ENCODE measurements at places on chromosomes 12 and 14. TPM values are rescaled to one million over a fixed set of nuclear protein-coding genes. Genes with fewer than 3 reads are reported as not detected.

Gene FRMD6
- total RNA-seq, result 71.3 TPM

Gene NEUROD4
- 0.31 TPM for total RNA-seq

Gene RNASE4
- 27.6 TPM for total RNA-seq

Gene RAB15
- total RNA-seq, result 3.2 TPM

Gene TCL1B
- total RNA-seq, result 3.7 TPM

Gene ZDHHC22
- 1.7 TPM for total RNA-seq

Gene MANSC4
- 3.4 TPM for total RNA-seq

DNA sequence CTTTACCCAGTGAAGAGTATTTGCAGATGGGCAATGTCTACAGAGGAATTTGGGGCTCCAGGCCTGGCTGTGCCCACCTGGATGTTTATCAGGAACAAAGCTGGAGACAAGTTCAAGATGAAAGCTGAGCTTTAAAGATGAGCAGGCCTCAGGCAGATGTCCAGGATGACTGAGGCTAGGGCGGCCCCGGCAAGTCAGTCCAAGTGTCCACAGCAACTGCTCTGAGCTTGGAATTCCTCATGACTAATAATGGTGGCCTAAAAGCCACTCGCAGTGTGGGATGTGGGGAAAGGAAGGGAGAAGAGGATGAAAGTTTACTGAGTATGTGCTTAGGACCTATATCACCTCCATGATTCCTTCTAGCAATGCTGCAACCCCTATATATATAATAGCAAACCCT lies 128.2 kb upstream of the NOS1 start:
- no peak overlapping the region for H3K4me3 ChIP-seq
- H3K27me3 ChIP-seq, result no peaks in the 10 kb centered on the region
- H3K27ac ChIP-seq, result no peak overlapping the region
- no peak for DNase-seq
- no peaks in the 10 kb centered on the region for H3K4me1 ChIP-seq
- H3K36me3 ChIP-seq, result no peaks in the 10 kb centered on the region

GRCh38 chr14:24372701-24373416 lies 4.9 kb downstream of the NFATC4 start:
- H3K27me3 ChIP-seq, result no peaks in the 10 kb centered on the region
- H3K4me3 ChIP-seq, result no peak overlapping the region
- H3K27ac ChIP-seq, result no peak overlapping the region
- no peaks in the 10 kb centered on the region for H3K36me3 ChIP-seq
- H3K4me1 ChIP-seq, result no peaks in the 10 kb centered on the region
- DNase-seq, result no peak

DNA sequence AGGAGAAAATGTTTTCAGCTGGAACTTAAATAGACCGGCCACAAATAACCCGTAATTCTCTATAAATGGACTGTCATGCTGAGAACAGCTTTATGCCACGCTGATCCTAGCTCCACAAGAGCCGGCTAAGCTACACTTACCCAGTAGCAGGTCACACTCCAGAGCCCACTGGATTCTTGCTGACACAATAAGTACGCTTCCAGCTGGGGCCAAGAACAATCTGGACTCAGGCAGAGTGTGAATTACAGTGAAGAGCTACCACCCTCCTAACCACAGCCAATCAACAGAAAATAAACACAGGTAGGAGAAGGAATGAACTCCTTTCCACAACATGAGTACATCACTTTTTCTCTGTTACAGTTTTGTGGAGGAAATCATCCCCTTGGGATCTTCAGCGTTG lies 531.3 kb downstream of the GALC start:
- DNase-seq, result no peak
- H3K4me3 ChIP-seq, result no peak overlapping the region
- no peaks in the 10 kb centered on the region for H3K27me3 ChIP-seq

DNA sequence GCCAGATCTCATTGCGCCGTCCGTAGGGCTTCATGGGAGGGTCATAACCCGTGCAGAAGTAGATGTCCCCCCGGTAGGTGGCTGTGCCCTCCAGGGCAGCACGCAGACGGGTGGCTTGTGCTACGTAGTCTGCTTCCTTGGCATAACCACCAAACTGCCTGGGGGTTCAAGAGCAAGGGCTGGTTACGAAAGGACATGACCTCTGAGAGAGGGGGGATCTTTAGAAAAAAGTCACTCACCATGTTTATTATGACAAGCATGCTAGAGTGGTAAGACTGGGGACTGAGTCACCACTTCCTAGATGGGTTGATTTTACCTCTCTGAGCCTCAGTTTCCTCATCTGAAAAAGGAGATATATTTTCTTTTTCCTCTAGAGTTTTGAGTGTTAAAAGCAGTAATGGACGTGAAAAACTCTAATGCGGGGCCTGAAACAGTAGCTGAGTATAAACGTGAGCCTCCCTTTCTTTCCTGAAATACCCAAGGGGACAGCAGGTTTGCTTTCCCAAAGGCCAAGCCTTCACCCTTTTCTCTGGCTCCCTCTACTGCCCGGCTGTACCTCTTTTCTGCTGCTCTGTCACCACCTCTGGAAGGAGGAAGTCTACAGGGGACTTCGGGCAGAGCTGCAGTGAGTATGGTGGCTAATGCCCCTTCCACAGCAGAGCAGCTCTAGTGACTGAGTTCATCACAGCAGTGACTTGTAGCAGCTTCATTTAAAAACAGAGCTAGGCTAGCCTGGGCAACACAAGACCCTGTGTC lies 23.5 kb upstream of the GPRC5D start:
- DNase-seq, result no peak
- no peak overlapping the region for H3K27ac ChIP-seq
- H3K27me3 ChIP-seq, result no peaks in the 10 kb centered on the region
- no peaks in the 10 kb centered on the region for H3K4me1 ChIP-seq

DNA sequence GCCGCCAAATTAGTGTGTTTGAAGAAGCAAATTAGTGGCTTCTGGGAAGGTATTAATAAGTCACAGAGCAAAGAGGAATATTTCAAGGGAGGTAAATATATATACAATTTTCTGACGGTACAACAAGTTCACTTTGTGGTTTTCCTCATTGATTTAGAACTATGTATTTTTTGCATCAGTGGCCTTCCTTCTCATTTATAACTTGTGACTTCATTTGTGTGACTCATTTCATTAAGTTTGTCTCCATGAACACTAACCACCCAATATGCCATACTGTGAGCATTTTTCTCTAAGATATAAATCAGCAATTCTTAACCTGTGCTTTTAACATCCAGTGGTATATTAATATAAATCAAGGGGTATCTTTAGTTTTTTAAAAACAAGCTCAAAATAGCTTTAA lies 29.3 kb upstream of the ARHGAP5 start:
- no peaks in the 10 kb centered on the region for H3K36me3 ChIP-seq
- H3K4me3 ChIP-seq, result no peak overlapping the region
- no peaks in the 10 kb centered on the region for H3K4me1 ChIP-seq
- no peak for DNase-seq
- no peaks in the 10 kb centered on the region for H3K27me3 ChIP-seq
- H3K27ac ChIP-seq, result no peak overlapping the region

- H3K4me3 ChIP-seq, result no peak overlapping the region
- H3K4me1 ChIP-seq, result peaks cover 9% of the 10 kb centered on the region
- no peaks in the 10 kb centered on the region for H3K36me3 ChIP-seq
- H3K27me3 ChIP-seq, result no peaks in the 10 kb centered on the region
- H3K27ac ChIP-seq, result no peak overlapping the region
Measured at GRCh38 chr12:54385251-54385914, 850 bp upstream of the ZNF385A start.
